ENCODE measurements at places on chromosomes 3 and 15. TPM values are rescaled to one million over a fixed set of nuclear protein-coding genes. Genes with fewer than 3 reads are reported as not detected.

DNA sequence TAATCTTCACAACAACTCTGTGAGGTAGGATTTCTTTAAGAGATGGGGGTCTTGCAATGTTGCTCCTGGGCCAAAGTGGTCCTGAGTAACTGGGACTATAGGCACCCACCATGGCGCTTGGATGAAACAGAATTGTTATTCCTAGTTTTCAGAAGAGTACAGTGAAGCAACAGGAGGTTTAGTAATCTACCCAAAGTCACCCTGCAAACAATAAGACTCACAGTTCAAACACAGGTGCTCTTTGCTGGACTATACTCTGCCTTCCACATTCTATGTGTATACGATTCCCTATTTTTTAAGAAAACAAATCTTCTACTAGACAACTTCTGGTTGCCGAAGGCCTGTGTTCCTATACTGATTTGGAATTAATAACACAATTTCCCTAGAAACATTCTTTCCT is 8.1 kb downstream of the C3orf70 start:
- no peak overlapping the region for H3K4me3 ChIP-seq
- H3K27ac ChIP-seq: no peak overlapping the region
- H3K27me3 ChIP-seq: peaks cover 14% of the 10 kb centered on the region
- no peak for DNase-seq
- no peaks in the 10 kb centered on the region for H3K36me3 ChIP-seq

DNA sequence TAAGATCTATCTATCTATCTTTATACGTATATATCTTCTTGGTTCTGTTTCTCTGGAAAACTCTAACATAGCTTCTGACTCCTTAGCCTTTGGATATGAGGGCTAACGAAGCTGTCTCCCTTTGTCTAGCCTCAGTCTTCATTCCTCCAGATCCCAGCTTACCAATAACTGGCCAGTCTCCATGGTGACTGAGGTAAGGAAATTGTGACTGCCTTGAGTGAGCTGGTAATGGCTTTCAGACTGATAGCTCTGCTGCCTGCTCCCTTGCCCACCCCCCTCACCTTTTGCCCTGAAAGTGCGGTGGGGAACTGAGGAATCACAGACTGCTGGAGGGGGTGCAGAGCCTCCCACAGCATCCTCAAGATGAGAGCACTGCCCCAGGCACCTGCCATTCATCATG is 65.8 kb upstream of the ABHD17C start:
- no peak overlapping the region for H3K27ac ChIP-seq
- no peaks in the 10 kb centered on the region for H3K4me1 ChIP-seq
- DNase-seq: no peak
- H3K4me3 ChIP-seq: no peak overlapping the region
- no peaks in the 10 kb centered on the region for H3K27me3 ChIP-seq

DNAH12 gene
- total RNA-seq: 1.1 TPM

SLC15A2 gene
- total RNA-seq: 6.5 TPM

DNA sequence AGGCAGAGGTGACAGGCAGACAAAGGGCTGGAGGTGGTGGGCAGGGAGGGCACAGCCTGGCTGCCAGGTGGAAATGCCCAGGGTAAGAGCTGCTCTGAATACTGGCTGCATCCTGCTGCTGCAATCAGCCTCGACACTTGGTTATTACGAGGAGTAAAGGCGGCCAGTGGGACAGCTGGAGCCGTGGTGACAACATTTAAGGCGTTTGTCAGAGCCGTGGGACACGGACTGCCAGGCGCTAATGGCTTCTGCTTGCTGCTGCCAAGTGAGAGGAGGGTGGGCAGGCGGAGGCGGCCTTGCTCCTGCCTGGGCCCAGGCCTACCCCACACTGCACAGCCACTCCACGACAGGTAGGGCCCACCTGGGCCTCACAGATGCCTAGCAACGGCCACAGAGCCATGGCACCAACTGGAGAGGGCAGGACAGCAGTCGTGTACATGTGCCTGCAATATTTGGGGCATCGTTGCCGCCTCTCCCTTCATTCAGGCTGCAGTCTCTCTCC is 49.2 kb upstream of the TMEM115 start:
- no peaks in the 10 kb centered on the region for H3K27me3 ChIP-seq
- no peak overlapping the region for H3K27ac ChIP-seq
- H3K4me3 ChIP-seq: no peak overlapping the region
- no peaks in the 10 kb centered on the region for H3K36me3 ChIP-seq

GRCh38 chr3:86937306-86937791 is 53.6 kb downstream of the VGLL3 start:
- H3K4me1 ChIP-seq: no peaks in the 10 kb centered on the region
- H3K4me3 ChIP-seq: no peak overlapping the region
- no peaks in the 10 kb centered on the region for H3K36me3 ChIP-seq
- peak overlapping the region; percentile 28 for H3K27ac ChIP-seq

DNA sequence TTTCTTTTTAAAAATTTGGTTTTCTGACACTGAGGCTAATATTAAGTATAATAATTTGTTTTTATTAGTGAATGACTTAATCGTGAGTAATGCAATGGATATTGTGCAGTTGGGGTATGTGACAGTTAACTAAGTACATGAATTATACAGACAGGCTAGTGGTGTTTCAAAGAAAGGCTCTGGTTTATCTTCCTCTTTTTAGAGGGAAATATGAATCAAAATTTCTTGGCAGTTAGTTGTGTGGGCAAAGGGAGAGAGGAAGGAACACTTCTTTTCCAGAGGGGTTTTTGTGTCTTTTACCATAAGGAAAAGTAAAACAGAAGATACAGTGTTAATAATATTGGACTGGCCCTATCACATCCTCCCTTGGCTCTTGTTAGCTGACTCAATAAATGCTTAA is 2.7 kb downstream of the ZNF654 start:
- no peak overlapping the region for H3K27ac ChIP-seq
- H3K27me3 ChIP-seq: no peaks in the 10 kb centered on the region
- no peak for DNase-seq
- peaks cover 18% of the 10 kb centered on the region for H3K4me1 ChIP-seq
- H3K4me3 ChIP-seq: no peak overlapping the region

DNA sequence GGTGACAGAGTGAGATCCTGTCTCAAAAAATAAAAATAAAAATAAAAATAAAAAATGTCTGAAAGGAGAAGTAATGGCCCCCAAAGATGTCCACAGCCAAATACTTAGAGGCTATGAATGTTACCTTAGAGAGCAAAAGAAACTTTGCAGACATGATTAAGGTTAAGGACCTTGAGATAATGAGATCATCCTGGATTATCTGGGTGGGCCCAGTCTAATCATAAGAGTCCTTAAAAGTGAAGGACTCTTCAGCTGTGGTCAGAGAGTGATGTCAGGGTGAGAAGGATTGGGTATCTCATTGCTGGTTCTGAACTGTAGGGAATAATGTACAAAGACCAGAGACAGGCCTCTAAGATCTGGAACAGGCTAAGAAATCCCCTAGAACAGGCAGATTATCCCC is 84.9 kb upstream of the POU1F1 start:
- H3K4me3 ChIP-seq: no peak overlapping the region
- no peaks in the 10 kb centered on the region for H3K27me3 ChIP-seq
- no peaks in the 10 kb centered on the region for H3K4me1 ChIP-seq
- no peaks in the 10 kb centered on the region for H3K36me3 ChIP-seq
- DNase-seq: no peak

- DNase-seq: no peak
- no peak overlapping the region for H3K27ac ChIP-seq
- H3K4me3 ChIP-seq: no peak overlapping the region
- no peaks in the 10 kb centered on the region for H3K36me3 ChIP-seq
Observed at GRCh38 chr15:62338497-62338896, 173.4 kb upstream of the C2CD4B start.

- no peak overlapping the region for H3K27ac ChIP-seq
- no peak overlapping the region for H3K4me3 ChIP-seq
- H3K27me3 ChIP-seq: no peaks in the 10 kb centered on the region
- DNase-seq: no peak
- H3K36me3 ChIP-seq: no peaks in the 10 kb centered on the region
Observed at GRCh38 chr3:34102288-34102687, 303.9 kb downstream of the PDCD6IP start.

GRCh38 chr15:47116698-47117097 is 600.6 kb upstream of the SEMA6D start:
- H3K27me3 ChIP-seq: no peaks in the 10 kb centered on the region
- H3K4me3 ChIP-seq: no peak overlapping the region
- no peaks in the 10 kb centered on the region for H3K36me3 ChIP-seq
- no peak for DNase-seq
- H3K4me1 ChIP-seq: no peaks in the 10 kb centered on the region
- no peak overlapping the region for H3K27ac ChIP-seq

DNA sequence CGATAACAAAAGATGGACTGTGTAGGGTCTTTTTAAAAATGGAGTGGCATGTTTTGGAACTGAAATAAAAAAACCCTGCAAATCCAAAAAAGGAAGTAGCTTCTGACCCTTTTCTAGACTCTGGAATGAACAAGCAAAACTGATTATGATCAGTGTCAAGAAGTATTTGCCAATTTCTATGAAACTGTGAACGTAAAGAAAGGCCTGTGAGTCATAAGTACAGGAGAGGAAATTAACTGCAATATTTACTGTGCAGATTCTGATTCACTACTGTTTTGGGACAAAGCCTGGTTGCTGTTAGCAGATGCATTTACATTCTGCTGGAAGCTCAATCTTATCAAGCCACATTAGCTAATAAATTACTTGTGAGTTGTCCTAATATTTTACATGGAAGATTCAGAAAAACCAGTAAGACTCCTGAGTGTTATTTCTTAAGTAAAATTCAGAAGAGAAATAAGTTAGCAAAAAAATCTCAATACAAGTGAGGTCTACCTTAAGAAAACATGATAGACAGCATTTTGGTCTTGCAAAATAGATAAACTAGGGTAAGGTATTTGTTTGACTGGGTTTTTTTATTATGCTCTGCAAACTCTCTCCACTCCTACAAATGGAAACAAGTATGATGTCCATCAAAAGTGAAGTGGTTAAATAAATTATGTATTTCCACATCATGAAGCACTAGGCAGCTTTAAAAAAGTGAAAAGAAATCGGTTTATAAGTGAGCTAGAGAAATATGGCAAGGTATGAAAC is 90.2 kb upstream of the LMOD3 start:
- peaks cover 14% of the 10 kb centered on the region for H3K4me1 ChIP-seq
- H3K4me3 ChIP-seq: no peak overlapping the region
- peak overlapping the region; percentile 42 for H3K27ac ChIP-seq

MAGI1 gene
- total RNA-seq: 47.8 TPM
